ENCODE measurements at places on chromosomes 7 and 10. TPM values are rescaled to one million over a fixed set of nuclear protein-coding genes. Genes with fewer than 3 reads are reported as not detected.

DNA sequence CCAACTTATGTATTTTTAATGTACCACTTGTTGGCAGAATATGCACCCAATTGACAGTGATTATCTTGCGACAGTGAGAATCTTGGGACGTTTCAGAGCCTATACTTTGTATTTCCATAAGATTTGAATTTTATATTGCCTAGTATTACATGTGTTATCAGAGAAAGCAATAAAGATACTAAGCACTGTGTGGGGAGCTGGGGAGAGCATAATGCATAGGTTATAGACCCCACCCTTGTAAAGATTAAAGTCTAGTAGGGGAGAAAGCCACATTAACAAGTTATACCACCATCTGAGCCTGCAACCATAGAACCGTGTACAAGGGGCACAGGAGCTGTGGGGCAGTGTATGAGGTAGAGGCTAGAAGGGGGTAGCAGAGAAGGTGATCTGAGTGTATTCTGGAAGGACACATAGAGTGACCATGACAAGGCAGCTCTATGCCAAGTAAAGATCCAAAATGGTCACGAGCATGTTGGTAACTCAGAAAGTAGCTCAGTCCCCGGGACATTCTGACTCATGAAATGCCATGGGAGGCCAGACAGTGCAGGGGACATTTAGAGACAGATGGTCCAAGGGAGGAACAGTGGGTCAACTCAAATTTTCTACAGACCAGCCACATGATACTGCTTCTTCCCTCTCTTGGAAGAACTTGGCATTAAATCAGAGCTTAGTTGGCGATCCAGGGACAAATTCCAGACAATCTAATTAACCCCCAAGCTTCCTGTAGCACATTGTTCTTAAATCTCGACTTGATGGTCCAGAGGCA lies 84.5 kb downstream of the ADRA2A start:
- no peaks in the 10 kb centered on the region for H3K27me3 ChIP-seq
- DNase-seq = no peak
- no peaks in the 10 kb centered on the region for H3K4me1 ChIP-seq
- no peak overlapping the region for H3K4me3 ChIP-seq
- no peak overlapping the region for H3K27ac ChIP-seq

Gene AGMO
- not detected for total RNA-seq

GRCh38 chr7:73844848-73845460 lies 2.6 kb upstream of the METTL27 start:
- H3K27ac ChIP-seq = peak overlapping the region; percentile 79
- peaks cover 42% of the 10 kb centered on the region for H3K4me1 ChIP-seq
- peak; percentile 77 for DNase-seq
- H3K27me3 ChIP-seq = no peaks in the 10 kb centered on the region

Gene LRRC4
- total RNA-seq = 0.39 TPM
